ENCODE measurements at places on chromosomes 1 and 21. TPM values are rescaled to one million over a fixed set of nuclear protein-coding genes. Genes with fewer than 3 reads are reported as not detected.

GRCh38 chr21:41369920-41370839, 8.4 kb downstream of the MX2 start:
- H3K27me3 ChIP-seq = no peaks in the 10 kb centered on the region
- peaks cover 63% of the 10 kb centered on the region for H3K4me1 ChIP-seq
- H3K36me3 ChIP-seq = peaks cover 4% of the 10 kb centered on the region
- H3K4me3 ChIP-seq = peak overlapping the region; percentile 70
- peak; percentile 64 for DNase-seq

- peak overlapping the region; percentile 77 for H3K4me3 ChIP-seq
- no peaks in the 10 kb centered on the region for H3K36me3 ChIP-seq
- H3K27me3 ChIP-seq = no peaks in the 10 kb centered on the region
- DNase-seq = peak; percentile 38
- H3K4me1 ChIP-seq = peaks cover 23% of the 10 kb centered on the region
Observed at GRCh38 chr1:159854116-159854692, 8.3 kb downstream of the VSIG8 start.

DNA sequence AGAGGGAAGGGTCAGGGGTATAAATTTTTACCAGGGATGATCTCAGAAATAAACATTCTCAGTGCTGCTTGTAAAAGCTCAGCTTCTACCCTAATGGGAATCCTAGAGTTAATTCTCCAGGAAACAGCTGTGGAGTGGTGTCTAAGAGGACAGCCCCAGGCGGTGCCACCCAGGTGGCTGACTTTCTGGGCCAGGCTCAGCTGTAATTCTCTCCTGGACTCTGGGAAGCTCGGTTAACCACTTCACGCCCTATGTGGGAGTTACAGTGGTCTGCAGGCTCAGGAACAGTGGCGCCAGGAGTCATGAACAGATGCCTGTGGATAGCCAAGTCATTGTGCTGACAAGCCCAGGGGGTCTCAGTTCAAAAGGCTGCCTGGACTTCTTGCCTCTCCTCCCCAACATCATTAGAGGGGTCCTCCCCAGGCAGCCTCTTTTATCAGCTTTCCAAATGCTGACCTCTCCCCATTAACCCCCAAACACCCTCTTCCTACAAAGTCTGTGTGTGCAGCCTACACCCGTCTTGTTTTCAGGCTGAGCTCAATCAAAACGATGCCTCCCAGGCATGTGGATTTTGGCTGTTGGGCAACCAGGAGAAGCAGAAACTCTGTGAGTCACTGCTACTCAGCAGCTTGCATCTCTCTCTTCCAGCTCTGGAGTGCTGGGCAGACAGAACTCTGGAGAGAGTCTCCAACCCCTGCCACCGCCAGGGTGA, 1.2 kb downstream of the HHIPL2 start:
- no peak overlapping the region for H3K4me3 ChIP-seq
- no peaks in the 10 kb centered on the region for H3K4me1 ChIP-seq
- no peaks in the 10 kb centered on the region for H3K36me3 ChIP-seq
- H3K27me3 ChIP-seq = peaks cover 18% of the 10 kb centered on the region
- H3K27ac ChIP-seq = no peak overlapping the region

DNA sequence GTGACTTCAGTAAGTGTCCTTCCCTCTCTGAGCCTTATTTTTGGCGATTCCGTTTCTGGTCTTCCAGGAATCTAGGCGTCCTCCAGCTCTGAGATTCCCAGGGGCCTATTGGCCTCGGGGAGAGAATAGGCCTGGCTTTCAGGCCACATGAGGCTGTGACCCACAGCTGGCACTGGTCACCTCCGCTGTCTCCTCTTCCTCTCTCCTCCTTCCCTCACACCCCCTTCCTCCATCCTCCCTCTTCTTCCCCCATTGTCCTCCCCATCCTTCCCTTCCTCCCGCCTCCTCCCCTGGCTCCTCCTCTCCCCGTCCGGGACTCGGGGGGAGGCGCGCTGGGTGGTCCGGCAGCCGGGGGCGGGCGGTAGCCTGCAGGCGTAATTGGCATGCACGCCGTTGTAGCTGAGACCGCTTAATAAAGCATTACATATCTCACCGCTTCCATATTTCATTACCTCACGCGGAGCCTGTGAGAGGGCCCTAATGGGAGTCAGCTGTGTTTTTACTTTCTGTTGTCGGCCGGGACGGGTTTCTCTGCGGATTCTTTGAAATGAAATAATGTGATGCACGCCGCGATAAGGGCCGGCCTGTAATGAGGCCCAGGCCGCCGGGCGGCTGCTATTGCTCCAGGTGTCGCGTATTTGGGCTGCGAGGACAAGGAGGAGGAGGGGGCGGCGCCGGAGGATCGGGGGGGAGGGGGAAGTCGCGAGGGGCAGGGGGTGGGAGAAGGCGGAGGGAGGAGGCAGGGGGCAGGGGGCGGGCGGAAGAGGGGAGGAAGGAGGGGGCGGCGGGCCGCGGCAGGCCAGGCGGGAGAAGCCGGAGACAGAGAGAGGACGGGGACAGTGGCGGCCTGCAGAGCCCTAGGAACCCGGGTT, 95.3 kb downstream of the FOXD2 start:
- no peak overlapping the region for H3K27ac ChIP-seq
- peak; percentile 35 for DNase-seq
- H3K27me3 ChIP-seq = peaks cover 39% of the 10 kb centered on the region
- peak overlapping the region; percentile 36 for H3K4me3 ChIP-seq
- H3K36me3 ChIP-seq = no peaks in the 10 kb centered on the region
- peaks cover 2% of the 10 kb centered on the region for H3K4me1 ChIP-seq

The TNFRSF18 gene
- total RNA-seq = 135 TPM

GRCh38 chr1:143698016-143698415, 273.8 kb downstream of the FAM72C start:
- DNase-seq = peak; percentile 42
- H3K4me1 ChIP-seq = peaks cover 3% of the 10 kb centered on the region
- H3K36me3 ChIP-seq = peaks cover 1% of the 10 kb centered on the region
- no peak overlapping the region for H3K4me3 ChIP-seq

DNA sequence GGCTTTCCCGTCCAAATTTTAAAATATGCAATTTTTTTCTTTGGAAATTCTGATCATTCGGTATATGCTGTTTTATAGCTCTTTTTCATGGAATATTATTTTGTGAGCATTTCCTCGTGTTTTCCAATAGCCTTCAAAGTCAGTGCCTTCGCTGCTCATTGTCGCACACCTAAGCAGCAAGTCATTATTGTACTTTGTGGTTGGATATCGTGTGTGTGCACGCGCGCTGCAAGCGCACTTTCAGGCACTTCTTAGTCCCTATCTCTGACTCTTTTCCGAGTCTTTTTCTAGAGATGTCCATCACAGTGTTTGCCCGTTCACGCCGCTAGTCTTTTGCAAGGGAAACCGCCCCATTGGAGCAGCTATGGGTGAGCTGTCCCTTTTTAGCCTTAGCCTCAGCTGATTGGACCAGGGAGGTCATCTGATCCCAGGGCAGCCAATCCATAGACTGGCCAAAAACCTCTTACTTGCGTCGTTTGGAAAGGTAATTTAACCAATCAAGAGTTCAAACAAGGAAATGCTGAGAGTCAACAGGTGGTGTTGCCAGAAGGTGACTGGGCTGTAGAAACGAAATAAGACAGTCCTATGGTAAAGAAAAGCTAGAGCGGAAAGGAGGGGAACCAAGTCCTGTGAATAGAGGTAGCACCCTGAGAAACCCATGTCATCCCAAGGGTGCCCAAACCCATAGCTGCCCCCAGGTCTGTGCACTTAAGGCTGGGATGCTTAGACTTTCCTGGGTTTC, 710 bp upstream of the HYI start:
- peaks cover 26% of the 10 kb centered on the region for H3K27me3 ChIP-seq
- DNase-seq = peak; percentile 77
- peaks cover 15% of the 10 kb centered on the region for H3K36me3 ChIP-seq
- peak overlapping the region; percentile 77 for H3K4me3 ChIP-seq
- peak overlapping the region; percentile 76 for H3K27ac ChIP-seq

The LY9 gene
- 19.1 TPM for total RNA-seq

The C1orf226 gene
- 0.07 TPM for total RNA-seq
